ENCODE measurements at places on chromosomes 2 and 18.

GRCh38 chr2:101790857-101791256, 93.3 kb downstream of the MAP4K4 start:
- no peak for DNase-seq

DNA sequence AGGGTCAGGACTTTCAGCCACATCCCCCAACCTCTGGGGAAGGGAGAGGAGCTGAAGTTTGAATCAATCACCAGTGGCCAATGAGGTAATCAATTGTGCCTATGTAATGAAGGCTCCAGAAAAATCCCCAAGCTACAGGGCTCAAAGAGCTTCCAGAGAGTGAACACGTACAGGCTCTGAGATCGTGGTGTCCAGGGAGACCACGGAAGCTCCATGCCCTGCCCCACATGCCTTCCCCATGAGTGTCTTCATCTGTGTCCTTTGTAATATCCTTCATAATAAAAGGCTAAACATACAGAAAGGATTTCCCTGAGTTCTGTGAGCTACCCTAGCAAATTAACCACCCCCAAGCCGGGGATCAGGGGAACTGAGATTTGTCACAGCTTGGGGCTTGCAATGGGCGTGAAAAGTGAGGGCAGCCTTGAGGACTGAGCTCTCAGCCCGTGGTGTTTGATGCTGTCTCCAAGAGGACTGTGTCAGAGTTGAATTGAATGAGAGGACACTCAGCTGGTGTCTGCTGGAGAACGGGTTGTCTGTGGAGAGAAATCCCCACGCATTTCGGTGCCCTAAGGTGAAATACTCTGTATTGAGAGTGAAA, 25.5 kb upstream of the TUBB6 start:
- DNase-seq, result no peak

- DNase-seq, result no peak
Measured at GRCh38 chr2:16620590-16620989, 45.0 kb downstream of the CYRIA start.

DNA sequence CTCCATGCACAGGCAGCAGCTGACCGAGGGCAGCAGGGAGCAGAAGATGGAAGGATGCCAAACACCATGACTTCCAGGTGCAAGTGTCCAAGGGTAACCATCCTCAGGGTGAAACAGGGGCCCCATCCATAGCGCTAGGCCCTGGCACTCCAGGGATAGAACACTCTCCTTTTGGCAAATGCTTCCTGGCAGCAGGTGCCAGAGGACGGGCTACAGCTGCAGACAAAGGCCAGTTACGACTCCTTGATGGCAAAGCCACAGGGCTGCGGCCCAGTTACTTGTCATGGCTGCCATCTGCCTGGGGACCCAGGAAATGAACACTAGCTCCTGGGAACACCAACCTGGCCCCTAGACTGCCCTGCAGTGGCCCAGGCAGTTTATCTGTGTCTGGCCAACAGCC, 178.8 kb downstream of the TMEM163 start:
- DNase-seq, result no peak

DNA sequence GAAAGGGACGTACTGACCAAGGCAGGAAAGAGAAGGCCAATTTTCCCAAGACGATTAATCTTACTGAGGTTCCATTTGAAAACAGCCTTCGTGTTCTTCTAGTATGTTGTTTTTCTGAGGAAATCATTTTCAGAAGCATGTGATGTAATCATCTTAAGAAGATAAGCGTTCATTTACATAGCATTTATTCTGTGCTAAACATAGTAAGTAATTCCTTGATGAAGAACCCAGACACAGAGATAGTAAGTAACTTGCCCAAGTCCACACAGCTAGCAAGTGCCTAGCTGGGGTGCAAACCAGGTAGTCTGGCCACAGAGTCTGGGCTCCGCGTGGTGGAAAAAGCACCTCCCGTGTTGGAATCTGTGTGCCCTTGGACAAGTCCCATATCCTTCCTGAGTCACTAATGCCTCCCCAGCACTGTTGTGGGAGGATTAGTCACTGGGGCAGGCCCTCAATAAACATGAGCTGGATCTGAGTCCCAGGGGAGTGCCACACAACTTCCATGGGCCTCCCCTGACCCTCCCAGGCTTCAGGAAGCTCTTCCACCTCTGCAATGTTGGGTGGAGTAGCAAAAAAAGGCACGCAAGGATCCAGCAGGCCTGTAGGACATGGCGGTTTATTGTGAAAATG, 26.9 kb upstream of the ASAP2 start:
- DNase-seq, result no peak

- DNase-seq, result no peak
Measured at GRCh38 chr2:36587556-36587955, 10.4 kb downstream of the FEZ2 start.

DNA sequence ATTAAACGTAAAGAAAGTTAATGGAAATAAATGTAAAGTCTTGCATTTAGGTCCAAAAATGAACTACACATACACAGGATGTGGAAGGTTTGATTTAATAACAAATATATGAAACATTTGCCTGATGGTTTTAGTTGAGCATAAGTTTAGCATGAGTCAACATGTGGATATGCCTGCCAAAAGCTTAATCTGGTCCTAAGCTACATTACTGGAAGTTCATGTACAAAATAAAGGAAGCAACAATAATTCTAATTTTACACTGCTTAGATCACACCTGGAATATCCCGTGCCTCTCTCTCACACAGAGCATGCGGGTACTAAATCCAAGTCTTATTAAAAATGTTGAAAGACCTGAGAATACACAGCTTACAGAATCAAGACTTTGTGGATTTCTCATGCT, 276.5 kb upstream of the NRP2 start:
- DNase-seq, result no peak

GRCh38 chr2:46871976-46872381, 43.6 kb downstream of the MCFD2 start:
- DNase-seq, result peak; percentile 22

DNA sequence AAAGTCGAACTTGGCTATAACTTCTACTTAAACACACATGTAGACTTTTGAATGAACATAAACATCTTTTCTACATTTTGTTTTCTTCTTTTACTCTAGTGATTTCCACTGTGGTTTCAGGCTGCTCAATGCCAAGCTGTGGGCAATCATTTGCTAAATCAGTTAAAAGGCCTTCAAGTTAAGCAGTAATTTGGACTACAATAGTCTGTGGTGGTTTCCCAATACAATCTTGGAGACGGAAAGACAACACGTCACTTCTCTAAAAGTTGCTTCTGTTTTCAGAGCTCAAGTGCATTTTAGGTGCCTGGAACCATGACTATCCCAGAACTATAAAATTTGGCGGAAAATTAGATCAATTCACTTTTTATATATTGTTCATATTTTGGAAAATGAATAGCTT, 69.4 kb downstream of the TXNL1 start:
- DNase-seq, result no peak

DNA sequence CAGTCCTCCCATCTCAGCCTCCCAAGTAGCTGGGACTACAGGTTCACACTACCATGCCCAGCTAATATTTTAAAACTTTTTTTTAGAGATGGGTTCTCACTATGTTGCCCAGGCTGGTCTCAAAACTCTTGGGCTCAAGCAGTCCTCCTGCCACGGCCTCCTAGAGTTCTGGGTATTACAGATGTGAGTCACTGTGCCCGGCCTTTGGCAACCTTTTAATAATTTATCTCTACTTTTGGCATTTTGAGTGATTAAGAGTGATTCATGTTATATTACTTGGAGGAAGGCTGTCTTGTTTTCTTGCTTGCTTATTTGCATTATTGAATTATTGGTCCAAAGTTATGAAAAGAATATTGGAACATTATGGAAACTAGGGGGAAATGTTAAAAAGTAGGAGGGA, 24.3 kb downstream of the NCOA1 start:
- no peak for DNase-seq

DNA sequence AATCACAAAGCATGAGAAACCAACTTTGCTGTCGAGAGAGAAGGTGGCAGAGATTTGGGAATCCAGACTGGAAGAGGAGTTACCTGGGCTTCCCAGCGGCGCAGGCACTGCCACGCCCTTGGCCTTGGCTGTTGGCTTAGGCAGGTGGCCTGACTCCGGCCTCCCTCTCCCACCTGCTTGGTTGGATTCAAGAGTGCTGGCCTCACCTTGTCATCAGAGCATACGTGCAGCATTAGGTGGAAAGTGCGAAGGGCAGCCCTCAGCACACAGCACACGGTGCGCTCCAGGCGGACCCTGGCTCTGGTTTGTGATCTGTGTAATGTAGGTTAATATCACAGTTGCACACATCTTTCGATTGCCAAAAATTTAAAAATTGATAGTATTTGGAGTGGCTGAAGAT, 19.2 kb upstream of the ASB1 start:
- DNase-seq, result no peak

GRCh38 chr2:758073-758820, 81.0 kb upstream of the TMEM18 start:
- DNase-seq, result no peak

DNA sequence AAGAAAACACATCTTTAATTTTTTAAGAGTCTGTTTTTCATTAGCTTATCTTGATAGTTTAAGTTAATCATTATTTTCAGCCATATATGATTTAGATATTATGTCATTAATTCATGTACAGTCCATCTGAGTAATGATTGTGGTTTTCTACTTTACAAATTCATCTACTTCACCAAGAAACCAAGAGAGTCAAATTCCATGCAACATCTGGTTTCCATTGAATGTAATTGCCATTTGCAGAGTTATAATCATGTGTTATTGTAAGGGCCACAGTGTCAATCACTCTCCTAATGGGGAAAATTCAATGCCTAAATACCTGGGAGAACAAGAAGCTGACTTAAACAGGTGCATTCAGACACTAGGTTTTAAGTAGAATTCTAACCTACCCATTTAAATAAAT, 217.2 kb upstream of the OSR1 start:
- no peak for DNase-seq
